Stimulated activated CD4-positive, alpha-beta T cell treated with anti-CD3 and anti-CD28 coated beads, Interleukin-1b, Interleukin-23, amount 100 ng/mL, for 4 hours (primary cell): ENCODE measurements at places on chromosomes 7 and 10.

DNA sequence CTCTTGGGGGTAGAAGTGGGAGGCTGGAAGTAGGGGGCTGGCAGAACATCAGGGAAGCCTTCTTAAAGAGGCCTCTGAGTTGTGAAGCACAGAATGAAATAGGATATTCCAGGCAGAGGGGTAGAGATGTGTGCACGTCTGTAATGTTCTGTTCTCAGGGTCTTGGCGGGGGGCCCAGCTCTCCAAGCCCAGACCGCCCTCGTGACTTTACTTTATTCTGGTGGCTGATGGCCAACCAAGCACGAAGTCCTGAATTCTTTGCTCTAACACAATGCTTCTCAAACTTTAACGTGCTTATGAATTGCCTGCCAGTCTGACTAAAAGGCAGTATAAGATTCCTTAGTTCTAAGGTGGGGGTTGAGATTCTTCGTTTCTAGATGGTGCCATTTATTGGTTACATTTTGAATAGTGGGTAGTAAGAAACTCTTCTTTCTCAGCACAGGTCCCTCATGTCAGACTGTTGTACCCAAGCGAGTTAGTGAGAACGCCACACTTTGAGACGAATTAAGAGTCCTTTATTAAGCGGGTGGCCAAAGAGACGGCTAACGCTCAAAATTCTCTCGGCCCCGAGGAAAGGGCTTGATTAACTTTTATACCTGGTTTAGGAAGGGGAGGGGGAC, 8.2 kb downstream of the PRXL2A start:
- no peak for DNase-seq

DNA sequence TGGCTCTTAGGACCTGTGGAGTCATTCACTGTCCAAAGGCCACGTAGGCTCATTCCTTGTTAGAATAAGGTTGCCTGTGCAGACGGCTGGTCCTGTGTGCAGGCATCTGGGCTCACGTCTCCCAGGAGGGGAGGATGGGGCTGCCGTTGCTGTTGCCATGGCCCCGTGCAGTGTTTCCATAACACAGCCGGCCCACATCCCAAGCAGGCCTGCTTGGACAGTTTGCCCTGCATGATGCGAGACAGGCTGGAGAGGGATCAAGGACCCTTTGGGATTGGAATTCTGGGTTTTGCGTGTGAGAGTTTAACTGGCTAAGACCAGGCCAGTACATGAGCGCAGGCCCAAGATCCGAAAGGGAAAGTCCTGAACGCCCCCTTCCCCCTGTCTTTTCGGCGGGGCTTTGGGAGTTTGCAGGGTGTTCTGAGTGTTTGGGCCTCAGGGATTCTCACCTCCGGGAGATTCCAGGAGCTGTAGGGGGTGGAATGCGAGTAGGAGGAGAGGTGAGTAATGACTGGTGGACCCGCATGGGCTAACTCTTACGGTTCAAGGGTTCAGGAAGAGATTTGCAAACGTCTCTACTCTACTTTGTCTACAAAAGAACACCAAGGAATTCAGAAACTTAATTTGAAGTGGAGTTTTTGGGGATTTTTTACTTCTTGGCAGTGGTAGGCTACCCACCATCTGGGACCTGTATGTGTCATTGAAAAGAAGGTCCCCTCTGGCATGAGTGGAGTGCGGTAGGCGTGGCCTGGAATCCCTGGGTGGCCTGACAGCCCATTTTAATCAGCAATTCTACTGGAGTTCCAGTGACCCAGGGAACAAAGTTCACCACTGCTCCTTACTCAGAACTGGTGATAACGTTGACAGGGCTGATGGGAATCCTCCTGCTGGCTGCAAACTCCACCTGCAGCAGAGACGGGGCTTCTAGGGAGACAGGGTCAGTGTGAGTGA, 125.4 kb downstream of the ITIH5 start:
- DNase-seq: no peak

- no peak for DNase-seq
Measured at GRCh38 chr7:44796034-44796503, 412 bp upstream of the PPIA start.

DNA sequence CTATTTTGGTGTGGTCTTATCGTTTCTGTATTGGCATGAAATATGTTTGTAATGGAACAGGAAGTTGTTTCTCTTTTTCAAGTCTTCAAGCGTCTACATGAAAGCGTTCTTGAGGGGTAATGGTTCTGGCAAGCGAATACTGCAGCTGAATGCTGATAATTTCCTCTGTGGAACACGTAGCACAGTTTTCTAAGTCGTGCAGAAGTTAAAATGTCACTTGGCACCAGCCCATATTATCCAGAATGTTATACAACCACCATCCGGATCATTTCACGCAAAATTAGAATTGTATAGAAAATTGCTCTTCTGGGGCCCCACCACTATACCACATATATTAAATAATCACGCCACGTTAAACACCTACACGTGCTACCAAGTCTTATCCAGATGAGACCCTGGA, 354.3 kb downstream of the CALN1 start:
- DNase-seq: no peak

DNA sequence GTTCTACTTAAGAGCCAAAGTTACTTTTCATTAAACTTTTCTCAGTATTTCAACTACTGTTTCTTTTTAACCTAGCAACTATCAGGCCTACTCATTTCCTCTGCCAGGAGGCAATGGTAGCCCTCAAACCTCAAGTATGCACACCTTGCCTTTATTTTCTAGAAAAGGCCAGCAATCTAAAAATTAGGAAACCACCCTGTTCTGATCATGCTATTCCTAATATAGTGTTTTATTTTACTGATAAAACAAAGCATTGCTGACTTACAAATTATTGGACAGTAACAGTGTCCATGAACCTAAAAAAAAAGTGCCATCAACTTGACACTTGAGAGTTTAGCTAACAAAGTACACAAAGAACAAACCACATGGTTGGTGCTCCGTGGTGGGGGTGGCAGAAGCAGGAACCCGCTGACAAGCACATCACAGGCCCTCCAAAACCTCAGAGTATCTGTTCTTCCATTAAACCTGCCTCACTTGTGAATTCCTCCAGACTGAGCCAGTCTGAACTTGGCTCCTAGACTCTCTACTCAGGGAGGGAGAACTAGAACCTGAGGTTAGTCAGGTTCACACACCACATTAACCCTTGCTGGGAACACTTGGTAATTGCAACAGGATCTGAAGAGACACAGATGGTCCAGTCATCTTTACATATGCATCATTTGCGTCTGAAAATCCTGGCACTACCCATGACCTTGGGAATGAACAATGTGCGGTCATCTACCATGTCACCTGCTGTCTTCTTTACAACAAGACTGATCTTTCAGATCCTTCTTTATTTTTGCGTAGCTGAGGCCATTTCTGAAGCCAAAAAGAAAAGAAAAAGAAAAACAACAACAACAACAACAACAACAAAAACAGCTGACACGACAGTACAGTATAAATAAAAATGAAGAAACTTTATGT, 31.9 kb downstream of the PIP4K2A start:
- DNase-seq: no peak
